OCI-M1 (cell line): ENCODE measurements at places on chromosomes 6 and 20.

GRCh38 chr20:44400671-44400969 lies 45.1 kb downstream of the HNF4A start:
- DNase-seq = no peak

DNA sequence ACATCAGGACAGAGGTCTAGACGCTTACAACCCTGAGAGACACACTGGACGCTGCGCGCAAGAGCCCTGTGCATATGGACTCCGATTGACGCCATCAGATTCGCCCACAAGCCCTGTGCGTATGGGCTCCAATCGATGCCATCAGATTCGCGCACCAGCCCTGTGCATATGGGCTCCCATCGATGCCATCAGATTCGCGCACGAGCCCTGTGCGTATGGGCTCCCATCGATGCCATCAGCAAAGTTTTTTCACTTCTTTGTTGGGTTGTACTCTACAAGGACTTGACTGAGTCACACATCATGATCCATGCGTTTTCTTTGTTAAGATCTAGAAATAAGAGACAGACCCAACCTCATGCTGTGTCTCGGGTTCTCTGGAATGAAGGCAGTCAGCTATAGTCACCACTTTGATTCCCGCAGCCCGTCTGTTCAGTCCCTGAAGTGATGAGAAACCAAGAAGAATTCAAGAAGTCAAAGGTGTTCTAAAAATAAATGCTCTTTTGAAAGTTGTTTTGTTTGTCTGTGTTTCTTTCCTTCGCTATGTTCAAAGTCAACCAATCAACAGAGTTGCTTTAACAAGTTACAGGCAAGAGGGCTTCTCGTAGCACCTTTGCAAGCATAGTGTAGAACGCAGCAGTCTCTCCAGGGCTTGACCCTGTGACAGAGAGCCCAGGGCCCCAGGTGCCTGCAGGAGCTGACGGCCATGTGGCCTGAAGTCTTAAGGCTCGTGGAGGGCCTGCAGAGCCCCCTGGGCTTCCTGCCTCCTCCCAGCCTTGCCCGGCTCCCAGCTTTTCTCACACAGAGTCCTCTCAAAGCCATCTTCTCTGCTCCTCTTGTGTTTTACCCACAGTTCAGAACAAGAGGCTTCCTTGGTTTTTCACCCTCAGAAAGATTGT lies 7.9 kb downstream of the RPS6KA2 start:
- DNase-seq = no peak

GRCh38 chr20:49276161-49276960 lies 1.5 kb downstream of the ZNFX1 start:
- DNase-seq = peak; percentile 69

DNA sequence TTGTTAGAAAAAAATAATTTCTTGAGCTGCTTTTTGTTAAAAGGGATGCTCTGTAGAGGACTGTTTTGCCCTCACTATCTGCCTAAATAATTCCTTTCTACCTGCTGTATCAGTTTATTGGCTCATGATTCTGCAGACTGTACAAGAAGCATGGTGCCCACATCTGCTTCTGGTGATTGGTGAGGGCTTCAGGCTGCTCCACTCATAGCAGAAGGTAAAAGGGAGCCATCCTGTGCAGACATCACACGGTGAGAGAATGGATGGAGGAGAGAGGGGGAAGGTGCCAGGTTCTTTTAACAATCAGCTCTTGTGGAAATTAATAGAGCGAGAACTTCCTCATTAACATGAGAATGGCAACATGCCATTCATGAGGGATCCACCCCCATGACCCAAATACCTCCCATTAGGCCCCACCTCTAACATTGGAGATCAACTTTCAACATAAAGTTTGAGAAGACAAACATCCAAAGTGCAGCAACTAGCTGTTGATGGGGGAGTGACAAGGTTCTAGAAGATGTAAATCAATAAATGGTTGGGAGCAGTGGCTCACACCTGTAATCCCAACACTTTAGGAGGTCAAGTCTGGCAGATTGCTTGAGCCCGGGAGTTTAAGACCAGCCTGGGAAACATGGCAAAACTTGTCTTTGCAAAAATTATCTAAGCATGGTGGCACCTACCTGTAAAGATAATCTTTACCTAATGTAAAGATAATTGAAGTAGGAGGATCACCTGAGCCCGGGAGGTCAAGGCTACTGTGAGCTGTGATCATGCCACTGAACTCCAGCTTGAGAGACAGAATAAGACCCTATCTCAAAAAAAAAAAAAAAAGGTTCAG lies 15.7 kb upstream of the AHCY start:
- no peak for DNase-seq

DNA sequence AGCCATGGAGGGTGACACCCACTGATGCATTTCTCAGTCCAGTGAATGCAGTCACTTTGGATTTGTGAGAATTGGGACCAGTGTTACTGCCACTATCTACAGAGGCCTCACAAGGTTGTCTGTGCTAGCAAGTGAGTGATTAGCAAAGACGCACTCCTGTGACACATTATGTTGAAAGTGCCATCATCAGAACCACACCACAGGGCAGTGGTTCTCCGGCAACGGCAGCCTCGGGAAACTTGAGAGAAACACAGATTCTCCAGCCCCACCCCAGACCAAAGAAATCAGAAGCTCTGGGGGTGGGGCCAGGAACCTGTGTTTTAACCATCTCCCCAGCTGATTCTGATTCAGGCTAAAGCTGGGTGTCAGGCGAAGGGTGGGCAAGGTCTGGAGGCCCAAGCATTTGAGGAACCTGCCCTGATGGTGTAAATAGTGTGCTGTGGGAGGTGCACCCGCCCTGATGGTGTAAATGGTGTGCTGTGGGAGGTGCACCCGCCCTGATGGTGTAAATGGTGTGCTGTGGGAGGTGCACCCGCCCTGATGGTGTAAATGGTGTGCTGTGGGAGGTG lies 39.9 kb downstream of the TMEM242 start:
- DNase-seq = no peak

- no peak for DNase-seq
Observed at GRCh38 chr6:54403096-54403495, 94.9 kb downstream of the TINAG start.

DNA sequence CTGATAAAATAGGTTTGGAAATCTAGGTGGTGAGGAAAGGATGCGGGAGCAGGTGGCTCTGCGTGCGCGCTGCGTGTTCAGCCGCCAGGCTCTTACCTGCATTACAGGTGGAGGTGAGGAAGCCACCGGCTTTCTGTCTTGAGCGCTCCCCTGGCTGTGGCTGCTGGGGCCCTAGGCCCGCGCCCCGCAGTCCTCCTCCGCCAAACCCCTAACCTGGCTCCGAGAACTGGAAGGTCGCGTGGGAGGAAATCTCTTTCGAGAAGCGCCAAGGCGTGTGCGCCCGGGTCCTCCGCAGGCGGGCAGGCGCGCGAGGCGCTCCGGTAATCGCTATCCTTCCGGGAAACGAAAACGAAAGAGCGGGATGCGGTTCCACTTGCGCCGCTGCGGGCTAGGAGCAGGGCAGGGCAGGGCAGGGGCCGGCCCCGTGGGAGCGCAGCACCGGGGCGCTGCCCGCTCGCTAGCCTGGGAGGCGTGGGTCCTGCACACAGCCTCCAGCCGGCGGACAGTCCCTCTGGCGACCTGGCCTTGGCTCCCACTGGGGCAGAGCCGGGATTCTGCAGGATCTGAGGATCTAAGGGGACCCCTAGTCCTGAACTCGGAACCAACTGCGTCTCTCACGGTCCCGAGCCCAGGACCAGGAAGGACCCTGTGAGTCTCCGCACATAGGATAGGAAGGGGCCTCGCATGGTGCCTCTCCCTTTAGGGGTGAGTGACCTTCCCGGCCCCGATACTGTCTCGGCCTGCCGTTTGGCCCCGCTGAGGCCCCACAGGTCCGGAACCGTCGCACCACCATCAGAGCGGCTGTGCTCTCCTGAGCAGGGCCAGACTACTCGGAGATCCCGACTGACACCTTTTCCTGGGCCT lies at the start of gene ETV7:
Gene ETV7, minus strand, starts transcription at position 230 of the 864 bp plus-strand sequence. Its CDS starts 128 bp downstream, at position 102.
- peak; percentile 73 for DNase-seq

DNA sequence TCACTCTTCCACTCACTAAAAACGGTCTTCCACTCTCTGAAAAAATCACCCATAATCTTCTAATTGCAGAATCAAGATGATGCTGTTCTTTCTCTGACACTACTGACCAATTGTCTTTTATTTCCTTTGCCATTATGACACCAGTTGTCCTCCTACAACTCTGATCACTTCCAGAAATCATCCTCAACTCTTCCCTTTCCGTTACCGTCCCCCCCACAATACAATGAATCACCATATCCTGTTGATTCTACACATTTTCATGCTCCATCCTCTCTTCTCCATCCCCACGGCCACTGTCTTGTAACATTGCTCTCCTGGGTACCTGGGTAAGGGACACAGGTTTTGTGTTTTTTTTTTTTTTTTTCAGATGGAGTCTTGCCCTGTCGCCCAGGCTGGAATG lies 2.5 kb upstream of the PPP2R5D start:
- no peak for DNase-seq

GRCh38 chr6:90072935-90073464 lies 178.7 kb downstream of the GJA10 start:
- DNase-seq = no peak
